ENCODE measurements at places on chromosomes 12 and 14.

DNA sequence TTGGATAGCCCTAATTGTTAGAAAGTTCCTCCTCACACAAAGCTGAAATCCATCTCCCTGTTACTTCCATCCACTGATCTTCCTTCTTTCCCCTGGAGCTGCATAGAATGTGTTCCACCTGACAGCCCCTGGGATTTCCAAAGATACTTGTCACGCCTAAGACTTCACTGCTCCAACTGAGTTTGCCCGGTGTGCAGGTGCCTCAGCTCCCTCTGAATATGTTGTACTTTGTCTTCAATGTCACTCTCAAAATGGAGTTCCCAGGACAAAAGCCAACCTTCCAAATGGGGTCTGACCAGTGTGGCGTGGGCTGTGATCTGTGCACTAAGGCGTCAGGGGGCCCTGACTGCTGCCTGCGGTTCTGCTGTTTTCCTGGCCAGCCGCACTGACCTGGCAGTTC is 42.8 kb downstream of the CACNA2D4 start:
- DNase-seq, result no peak

DNA sequence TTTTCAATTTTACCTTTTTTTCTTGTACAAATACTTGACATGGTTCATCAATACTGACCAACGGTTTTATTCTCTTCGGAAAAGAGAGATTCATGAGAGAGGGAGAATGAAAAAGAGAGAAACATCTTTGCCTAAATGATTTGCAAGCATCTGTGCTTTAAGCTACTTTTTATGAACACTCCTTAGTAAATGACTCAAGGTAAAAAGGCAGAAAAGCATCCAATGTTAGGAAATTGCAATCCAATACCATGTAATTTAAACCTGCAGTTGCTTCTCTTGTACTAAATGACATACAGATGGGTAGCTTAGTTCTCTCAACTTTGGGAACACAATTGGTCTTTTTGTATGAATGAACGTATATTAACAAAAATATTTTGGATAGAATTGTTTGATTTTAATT is 46.1 kb downstream of the MSRB3 start:
- DNase-seq, result no peak

DNA sequence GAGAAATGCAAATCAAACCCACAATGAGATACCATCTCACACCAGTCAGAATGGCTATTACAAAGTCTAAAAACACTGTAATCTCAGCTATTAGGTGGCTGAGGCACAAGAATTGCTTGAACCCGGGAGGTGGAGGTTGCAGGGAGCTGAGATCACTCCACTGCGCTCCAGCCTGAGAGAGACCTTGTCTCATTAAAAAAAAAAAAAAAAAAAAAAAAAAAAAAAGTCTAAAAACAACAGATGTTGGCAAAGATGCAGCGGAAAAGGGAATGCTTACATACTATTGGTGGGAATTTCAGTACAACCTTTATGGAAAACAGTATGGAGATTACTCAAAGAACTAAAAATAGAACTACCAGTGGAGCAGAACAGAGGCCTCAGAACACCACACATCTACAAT is 19.0 kb upstream of the ATF7 start:
- DNase-seq, result no peak

DNA sequence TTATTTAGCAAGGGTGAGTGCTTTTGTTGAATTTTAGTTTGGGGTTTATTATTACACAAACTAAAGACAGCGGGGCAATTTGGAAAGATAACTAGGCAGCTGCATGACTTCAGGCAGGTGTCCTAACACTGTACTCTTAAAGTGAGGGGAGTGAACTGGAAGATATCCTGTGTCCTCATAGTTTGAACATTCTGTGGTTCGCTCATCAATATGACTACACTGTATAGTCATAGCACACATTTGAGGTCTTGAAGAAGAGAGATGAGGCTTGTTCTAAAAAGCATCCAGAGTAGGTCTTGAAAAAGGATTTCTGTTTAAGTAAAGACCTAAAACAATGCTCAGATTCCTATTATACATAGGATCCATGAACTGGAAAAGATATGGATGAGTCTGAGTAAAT is 1.7 kb upstream of the MAP3K9 start:
- no peak for DNase-seq

Data from inflammatory macrophage treated with lipopolysaccharide for 4 hours (primary cell).